ENCODE measurements at places on chromosomes 2 and 18. TPM values are rescaled to one million over a fixed set of nuclear protein-coding genes. Genes with fewer than 3 reads are reported as not detected.

DNA sequence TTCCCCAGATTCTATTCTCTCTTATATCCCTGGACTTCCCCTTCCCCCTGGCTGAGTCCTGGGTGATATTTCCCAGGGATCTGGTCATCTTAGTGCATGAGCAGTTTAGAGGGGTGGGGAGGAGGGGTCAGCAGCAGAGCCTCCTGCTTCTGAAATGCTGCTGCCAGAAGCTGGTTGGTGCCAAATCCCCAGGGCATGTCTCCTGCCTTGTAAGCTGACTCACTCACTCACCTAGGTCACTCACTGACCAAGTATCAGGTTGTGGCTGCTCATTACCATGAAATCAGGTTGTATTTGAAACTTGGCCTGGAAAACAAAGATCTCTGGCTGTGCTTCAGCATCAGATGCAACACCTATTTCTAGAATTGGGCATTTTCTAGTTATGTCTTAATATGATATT, 14.3 kb downstream of the GPR39 start:
- DNase-seq, result peak; percentile 93

GRCh38 chr18:11310476-11311086, 161.2 kb upstream of the PIEZO2 start:
- DNase-seq, result peak; percentile 27

GRCh38 chr18:49768051-49768391, 45.3 kb downstream of the ACAA2 start:
- DNase-seq, result peak; percentile 61

- no peak for DNase-seq
These were observed 760.4 kb downstream of the TSN start for GRCh38 chr2:122515731-122516290.

DNA sequence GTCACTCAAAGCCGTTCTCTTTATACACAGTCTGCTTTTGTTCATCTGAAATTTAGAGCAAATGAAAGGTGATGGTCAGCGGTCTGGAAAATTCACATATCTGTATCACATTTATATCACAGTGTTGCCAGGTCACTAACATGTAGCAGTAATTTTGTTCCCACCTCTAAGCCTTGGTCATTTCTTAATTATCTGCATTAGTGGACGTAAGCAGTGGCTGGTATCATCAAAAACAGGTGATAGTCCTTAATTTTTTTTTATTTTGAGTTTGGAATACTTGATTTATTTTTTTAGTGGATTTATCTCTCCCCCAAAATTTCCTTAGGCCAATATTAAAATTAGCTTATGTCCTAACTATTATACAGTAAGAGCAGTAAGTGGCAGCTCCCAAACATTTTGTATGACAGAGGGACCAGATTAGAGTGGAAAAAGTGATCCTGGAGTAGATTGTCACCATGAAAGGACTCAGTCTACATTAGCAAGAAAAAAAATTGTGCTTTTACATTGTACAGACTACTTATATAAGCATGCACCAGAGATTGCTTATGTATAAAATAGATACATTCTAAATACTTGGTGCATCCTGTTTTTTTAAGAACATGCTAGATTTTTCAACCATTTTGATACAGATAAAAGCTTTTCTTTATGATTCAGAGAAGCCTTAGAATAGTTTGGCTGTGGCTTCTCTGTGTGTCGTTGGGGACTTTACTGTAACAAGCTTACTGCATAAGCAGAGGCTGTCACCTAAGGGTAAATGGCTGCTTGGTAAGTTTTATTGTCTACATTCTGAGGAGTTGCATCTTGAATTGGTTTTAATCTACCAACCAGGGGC, 65.0 kb downstream of the MAPRE2 start:
- no peak for DNase-seq

DNA sequence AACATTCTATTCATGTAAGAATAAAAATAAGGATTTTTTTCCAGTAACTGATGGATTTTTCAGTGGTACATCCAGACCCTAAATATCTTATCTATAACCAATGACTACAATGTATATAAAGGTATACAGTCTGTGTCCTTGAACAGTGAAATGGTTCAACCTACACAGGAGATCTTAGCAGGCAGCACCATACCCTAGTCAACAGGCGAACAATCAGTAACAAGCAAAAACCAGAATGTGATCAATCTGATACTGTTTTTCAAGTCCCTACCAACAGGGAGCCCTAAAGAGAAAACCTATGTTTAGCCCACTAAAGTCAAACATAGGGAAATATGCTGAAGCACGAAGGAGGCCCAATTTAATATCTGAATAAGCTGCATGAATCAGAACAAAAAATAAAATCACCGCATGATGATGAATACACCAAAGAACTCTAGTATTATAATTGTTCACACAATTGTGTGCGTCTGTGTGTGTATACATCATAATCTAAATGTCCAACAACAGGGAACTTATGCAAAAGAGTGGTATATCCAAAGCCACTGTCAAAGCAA, 26.0 kb downstream of the PTPN2 start:
- DNase-seq, result no peak

The PCARE gene
- not detected for total RNA-seq

The ASXL2 gene
- total RNA-seq, result 20.1 TPM

The CPO gene
- total RNA-seq, result not detected

- no peak for DNase-seq
These were observed 9.3 kb downstream of the HADHA start for GRCh38 chr2:26235089-26235488.

The SP5 gene
- total RNA-seq, result 0.69 TPM

GRCh38 chr18:6219116-6219717, 195.5 kb downstream of the L3MBTL4 start:
- peak; percentile 15 for DNase-seq

- no peak for DNase-seq
These were observed 148.8 kb downstream of the TPGS2 start for GRCh38 chr18:36680042-36680441.

DNA sequence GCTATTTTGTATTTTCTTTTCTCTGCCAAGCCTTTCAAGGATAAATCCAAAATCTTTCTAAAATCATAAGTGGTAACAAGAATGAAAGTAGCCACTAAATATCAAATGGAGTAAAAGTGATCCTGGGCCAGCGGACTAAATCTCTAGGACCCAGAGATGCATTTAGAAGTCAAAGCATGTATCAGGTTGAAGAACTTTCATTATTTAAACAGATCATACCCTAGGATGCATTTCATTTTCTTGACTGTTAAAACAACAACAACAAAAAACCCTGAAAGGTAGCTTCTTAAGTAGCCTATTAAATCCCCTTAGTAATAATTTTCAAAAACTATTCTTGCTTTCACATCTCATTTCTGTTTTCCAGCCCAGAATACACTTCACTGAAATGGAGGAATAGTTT, 4.8 kb upstream of the POU3F3 start:
- no peak for DNase-seq

DNA sequence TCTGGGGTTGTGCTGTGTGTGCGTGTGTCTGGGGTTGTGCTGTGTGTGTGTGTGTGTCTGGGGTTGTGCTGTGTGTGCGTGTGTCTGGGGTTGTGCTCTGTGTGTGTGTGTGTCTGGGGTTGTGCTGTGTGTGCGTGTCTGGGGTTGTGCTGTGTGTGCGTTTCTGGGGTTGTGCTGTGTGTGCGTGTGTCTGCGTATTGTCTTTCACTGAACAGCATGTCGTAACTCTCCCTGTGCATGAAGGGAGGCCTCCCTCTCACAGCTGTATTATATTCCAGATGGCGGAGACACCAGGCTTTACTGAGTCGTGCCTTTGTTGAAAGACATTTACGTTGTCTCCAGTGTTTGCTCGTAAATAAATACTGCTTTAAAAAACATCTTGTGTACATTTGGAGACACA, 5.9 kb downstream of the ACKR3 start:
- DNase-seq, result no peak

The FAP gene
- 0.15 TPM for total RNA-seq

GRCh38 chr2:100513650-100514049, 43.4 kb downstream of the NMS start:
- DNase-seq, result no peak

The TFCP2L1 gene
- 16.1 TPM for total RNA-seq

Measured in renal cortical epithelial cell (primary cell).